ENCODE measurements at places on chromosomes 2 and 18.

DNA sequence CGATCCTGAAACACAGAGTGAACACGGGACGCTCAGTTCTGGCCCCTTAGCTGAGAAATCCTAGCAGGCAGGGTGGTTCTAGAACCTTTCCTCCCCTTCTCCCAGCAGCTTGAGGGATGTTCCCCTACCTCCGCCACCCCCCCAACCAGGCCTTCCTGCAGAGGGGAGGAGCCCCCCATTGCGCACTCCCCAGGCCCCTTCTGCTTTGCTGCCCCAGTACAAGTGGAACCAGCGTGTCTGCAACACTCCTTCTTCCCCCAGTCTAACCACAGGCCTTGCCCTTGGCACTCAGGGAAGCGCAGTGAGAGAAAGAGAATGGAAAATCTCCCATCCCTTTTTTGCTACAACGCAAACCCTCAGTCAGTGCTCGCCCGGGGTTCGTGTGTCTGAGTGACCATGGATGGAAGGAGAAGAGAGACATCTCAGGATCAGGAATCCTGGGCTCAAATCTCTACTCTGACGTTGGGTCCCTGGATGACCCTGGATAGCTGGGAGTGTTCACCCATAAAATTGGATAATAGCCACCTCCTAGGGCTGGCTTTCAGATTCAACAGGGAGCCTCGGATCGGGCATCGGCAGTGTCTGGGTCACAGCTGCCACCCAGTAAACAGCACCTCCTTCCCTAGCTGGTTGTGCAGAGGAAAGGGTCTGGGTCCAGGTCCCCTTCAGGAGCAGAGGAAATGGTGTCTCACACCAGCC lies 3.7 kb downstream of the NPPC start:
- DNase-seq, result no peak

DNA sequence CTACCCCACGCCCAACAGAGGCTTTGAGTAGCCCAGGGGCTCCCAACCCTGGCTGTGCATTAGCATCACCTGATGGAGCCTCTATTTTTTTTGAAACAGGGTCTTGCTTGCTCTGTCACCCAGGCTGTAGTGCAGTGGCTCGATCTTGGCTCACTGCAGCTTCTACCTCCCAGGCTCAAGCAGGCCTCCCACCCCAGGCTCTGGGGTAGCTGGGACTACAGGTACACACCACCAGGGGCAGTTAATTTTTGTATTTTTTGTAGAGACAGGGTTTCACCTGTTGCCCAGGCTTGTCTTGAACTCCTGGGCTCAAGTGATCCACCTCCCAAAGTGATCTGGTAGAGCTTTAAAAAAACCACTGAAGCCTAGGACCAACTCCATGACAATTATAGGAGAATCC lies 394.8 kb upstream of the ATP5MC3 start:
- no peak for DNase-seq

- no peak for DNase-seq
Observed at GRCh38 chr18:56532176-56532840, 106.1 kb downstream of the TXNL1 start.

DNA sequence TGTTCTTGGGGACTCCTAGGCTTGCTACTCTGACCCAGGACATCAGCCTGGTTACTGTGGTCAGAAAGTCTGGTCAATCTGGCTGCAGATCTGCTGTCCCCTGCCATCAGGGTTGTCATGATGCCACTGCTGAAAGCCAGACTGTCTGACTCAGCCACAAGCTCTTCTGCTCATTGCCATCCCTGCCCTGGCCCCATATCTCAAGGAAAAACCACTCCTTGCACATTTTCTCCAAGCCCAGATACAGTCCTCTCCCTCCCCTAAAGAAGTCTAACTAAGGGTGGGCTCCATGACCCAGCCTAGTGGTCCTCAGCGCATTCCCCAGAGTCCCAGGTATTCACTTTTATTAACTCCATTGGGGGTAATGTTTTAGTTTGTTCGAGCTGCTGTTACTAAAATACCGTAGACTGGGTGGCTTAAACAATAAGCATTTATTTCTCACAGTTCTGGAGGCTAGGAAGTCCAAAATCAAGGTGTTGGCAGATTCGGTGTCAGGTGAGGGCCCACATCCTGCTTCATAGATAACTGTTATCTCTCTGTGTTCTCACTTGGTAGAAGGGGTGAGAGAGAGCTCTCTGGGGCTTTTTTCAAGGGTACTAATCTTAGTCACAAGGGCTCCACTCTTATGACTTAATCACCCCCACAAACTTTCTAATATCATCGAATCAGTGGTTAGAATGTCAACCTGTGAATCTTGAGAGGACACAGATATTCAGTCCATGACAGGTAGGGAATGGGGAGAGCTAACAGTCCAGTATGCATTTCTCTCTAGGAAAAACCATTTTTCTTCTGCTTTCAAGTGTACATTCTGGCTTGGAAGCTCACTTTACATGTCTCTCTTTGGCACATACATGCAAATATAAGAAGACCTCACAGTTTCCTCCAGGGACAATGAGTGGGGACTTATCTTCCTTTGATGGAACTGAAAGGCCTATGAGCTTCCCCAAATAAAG lies 94.8 kb upstream of the CXCR4 start:
- no peak for DNase-seq

DNA sequence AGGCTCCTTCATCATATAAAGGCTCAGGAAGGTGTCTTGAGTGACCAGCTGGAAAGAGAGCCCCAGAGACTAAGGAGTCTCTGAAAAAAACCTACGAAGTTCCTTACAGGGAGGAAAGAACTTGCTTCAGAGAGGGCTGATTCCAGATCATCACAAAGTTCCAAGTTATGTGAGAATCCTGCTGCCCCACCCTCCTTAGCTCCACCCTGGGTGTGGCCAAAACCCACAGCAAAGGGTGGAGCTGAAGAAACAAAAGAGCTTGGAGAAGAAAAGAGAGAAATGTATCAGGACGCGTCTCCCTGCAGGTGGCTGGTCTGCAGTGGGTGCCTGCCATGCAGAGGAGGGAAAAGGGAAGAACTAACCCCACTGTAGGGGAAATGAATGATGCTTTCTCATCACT lies 32.8 kb upstream of the ZNF396 start:
- no peak for DNase-seq

- no peak for DNase-seq
Observed at GRCh38 chr2:75021672-75022071, 63.2 kb downstream of the POLE4 start.

- no peak for DNase-seq
Observed at GRCh38 chr2:147398301-147398700, 446.5 kb upstream of the ACVR2A start.

DNA sequence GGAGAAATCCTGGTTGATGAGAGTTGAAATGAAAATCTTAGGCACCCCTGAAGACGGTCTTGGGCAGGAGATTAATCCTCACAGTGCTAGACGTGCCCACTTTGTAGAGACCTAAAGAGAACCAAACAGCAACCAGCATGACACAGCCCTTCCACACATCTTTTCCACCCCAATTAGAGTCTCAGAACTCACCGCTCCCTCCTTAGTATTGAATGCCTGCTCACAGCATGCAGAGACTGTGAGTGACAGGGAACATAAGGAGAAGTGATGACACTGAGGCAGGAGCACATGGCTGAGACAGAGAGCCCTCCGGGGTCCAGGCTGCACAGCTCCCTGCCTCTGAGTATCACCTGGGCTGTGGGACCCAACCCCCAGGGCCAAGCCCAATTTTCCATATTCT lies 367.6 kb downstream of the EIPR1 start:
- no peak for DNase-seq

- no peak for DNase-seq
Observed at GRCh38 chr2:236545248-236545658, 24.4 kb upstream of the ACKR3 start.

GRCh38 chr18:33181016-33181415 lies 259.5 kb downstream of the CCDC178 start:
- DNase-seq, result no peak

- no peak for DNase-seq
Observed at GRCh38 chr2:212897296-212897695, 254.1 kb downstream of the IKZF2 start.

- DNase-seq, result no peak
Observed at GRCh38 chr2:5766056-5766455, 73.9 kb downstream of the SOX11 start.

DNA sequence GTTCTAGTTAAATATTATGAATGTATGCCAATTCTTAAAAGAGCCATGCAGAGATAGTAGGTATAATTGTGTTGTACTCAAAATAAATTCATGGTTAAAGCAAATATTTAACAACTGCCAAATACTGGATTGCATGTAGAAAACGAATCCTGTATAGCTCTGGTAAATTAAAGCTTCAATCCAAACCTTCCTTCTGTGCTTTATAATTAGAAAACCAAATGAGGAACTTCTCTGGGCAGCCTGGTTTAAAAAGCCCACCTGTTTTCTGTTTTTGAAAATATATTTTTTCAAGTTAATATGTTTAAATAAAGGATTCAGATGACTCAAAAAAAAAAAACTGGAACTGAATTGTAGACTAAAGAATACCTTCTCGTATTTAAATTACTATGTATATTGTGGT lies 48.3 kb upstream of the ITGA4 start:
- no peak for DNase-seq

Data from NCI-H1694 treated with DMSO at 0.1 percent for 48 hours (cell line).